NB4 (cell line): ENCODE measurements at places on chromosomes 16 and 17.

DNA sequence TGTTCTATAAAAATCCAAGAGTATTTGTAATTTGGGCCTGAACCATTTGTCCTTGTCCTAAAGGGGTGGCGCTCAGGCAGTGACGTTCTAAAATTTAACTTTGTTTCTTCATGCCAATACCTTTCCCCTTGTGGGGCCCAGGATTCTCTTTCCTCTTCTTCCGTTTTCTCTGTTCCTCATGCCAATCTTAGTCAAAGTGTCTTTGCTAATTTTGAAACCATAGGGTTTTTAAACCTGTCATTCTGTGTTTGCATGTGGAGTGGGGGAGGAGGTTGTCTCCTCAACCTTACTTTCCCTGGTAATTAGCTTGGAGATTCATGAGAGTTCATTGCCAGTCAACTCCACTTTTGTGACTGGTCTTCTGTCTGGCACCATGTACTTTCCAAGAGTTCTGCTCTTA, 337.1 kb downstream of the MAF start:
- DNase-seq = no peak

DNA sequence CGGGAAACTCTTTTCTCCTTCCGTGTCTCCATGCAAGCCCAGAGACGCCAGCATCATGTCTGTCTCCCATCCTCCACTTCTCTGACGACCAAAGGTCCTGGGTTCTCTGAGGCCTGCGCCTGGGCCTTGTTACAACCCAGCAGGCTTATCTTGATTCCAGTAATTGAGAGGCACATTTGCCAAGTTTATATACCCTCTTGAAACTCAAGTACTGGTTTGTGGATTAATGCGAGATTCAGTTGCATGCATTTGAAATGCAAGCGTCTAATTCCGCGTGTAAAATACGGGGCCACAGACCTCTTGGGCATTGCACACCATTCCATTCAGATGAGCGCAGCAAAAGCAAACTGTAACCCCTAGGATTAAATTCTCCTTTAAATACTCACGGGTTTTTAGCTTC, 28.7 kb upstream of the CRISPLD2 start:
- no peak for DNase-seq

- no peak for DNase-seq
Observed at GRCh38 chr17:80857756-80858171, 133.9 kb upstream of the CHMP6 start.

DNA sequence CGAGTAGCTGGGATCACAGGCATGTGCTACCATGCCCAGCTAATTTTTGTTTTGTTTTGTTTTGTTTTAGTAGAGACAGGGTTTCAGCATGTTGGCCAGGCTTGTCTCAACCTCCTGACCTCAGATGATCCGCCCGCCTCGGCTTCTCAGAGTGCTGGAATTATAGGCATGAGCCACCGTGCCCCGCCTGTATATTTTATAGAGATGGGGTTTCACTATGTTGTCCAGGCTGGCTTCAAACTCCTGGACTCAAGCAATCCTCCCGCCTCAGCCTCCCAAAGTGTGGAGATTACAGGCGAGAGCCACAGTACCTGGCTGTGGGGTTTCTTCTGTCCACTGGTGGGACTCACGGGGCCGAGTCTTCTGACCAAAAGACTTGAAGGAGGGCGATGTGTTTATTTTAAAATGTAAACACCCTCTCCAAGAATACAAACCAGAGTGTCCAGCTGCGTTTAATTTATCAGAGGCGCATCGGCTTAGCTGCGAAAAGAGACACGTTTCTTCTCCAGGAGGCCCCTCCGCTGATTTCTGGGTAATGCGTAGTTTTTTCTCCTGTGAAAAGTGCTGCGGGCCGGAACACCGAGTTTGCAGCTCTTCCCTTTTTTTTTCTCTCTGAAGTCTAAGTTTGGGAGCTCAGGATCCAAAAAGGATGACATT, 86.9 kb upstream of the CIBAR2 start:
- no peak for DNase-seq

DNA sequence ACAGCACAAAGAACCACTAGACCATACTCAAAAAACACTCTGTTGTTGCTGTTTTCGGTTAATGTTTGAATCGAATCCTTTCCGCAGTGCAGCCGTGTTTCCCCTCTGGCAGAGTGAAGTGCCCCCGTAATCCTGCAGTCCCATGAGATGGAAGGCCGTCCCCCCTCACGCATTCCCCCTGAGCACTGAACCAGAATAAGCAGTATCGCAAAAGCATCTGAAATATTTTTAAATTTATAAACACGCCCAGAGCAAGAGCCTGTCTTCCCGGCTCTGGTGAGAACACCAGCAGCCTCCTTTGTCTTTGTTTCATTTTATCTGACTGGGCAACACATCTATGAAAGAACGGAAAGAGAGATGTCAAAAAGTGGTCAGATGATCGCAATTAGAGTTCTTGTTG, 121.0 kb upstream of the ADAMTS18 start:
- DNase-seq = no peak

DNA sequence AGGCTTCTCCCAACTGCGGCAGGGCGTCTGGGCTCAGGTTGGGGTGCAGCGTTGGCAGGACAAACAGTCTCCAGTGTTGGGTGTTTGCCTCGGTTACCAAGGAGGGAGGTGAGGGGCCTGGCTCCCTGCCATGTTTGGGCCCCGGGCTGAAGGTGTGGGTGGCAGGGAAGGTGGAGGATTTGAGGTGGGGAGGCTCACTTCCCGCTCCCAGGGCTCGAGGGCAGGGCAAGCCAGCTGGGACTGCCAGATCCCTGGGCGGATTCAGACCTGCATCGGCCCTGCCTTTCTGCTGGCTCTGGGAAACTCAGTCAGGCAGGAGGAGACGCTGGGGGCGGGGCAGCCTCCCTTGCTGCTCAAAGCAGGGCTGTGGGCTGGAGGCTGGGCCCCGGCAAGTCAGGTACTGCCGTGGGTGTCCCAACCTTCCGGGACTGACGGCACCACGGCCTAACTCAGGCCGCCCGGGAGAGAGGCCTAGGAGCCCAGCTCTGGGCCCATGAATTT, 31.3 kb upstream of the KRT17 start:
- no peak for DNase-seq
